ENCODE measurements at places on chromosomes 11 and 22. TPM values are rescaled to one million over a fixed set of nuclear protein-coding genes. Genes with fewer than 3 reads are reported as not detected.

The RCOR2 gene
- total RNA-seq, result 0.03 TPM

The GAB4 gene
- not detected for total RNA-seq

The PANX2 gene
- total RNA-seq, result 0.12 TPM

The NAV2 gene
- total RNA-seq, result 5.0 TPM

The CASP12 gene
- total RNA-seq, result not detected

The MPZL2 gene
- not detected for total RNA-seq

The BDNF gene
- total RNA-seq, result 21.2 TPM

The RBFOX2 gene
- total RNA-seq, result 64.2 TPM

The RIMBP3B gene
- 1.3 TPM for total RNA-seq

The MMP12 gene
- 0.12 TPM for total RNA-seq

The PKDREJ gene
- not detected for total RNA-seq

The MOV10L1 gene
- not detected for total RNA-seq

Measured in MG63 (cell line).